ENCODE measurements at places on chromosomes 6 and 20.

GRCh38 chr6:105359419-105360370 lies 43.2 kb downstream of the PREP start:
- no peak for DNase-seq

- no peak for DNase-seq
Observed at GRCh38 chr6:134187154-134187553, 130.8 kb downstream of the SGK1 start.

DNA sequence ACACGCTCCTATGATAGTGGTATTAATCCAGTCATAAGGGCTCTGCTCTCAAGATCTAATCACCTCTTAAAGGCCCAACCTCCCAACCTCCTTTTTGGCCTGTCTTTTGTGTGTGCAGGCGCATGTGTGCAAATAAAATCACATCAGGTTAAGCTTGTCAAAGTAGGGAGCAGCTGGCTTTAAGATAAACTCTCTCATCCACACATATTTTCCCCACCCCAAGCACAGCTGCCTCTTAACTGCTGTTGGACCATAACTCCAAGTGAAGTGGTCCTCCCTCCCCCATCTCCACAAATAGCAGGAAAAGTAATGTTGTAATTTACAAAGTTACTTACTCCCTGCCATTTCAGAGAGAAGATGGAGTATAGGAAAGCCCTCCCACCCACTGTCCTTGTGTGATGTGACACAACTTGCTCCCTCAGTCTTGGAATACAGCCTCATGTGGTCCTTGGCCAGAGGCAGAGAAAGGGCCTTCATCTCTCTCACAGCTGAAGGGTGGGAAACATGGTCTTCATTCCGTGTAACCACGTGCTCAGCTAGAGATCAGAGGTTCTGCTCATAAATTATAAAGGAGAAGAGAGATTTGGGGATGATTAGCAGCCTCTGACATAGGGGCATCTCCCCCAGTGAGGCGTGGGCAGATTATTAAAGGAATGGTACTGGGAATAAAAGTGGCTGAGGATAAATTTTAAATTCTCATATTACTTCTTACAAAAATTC lies 74.8 kb upstream of the TPD52L1 start:
- no peak for DNase-seq

DNA sequence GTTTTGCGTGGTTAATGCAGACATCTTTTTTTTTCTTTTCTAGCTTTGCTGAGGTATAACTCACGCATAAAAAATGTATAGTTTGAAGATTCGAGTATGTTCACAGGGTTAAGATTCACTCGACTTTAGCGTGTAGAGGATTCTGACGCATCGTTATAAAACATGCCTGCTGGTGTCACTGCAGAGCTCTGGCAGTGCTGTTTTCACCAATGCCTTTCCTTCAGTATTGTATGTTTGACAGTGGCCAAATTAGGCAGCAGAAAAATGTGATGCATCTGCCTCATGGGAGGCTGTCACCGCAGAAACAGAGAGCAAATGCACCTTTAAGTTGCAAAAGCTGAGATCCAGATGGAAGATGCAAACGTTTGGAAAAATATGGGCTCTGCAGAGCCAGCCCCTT lies 18.0 kb upstream of the SIRPB2 start:
- no peak for DNase-seq

DNA sequence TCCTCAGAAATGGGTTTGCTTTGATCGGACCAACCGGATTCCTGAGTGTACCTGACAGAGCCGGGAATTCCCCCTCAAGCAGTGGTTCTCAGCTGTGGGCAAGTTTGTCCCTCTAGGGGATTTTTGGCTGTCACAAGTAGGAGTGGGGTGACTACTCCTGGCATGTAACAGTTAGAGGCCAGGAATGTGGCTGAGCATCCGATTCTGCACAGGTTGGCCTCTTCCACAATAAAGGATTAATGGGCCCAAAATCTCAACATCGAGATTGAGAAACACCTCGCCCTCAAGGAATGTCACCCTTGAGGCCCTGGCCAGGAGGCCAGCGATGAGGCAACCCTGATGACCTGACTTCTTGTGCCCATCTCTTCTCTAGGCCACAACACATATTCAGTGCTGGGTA lies 7.9 kb downstream of the AGPAT4 start:
- DNase-seq, result no peak

Data from COR-L47 (cell line).